ENCODE measurements at places on chromosomes 4 and X.
A peak's percentile ranks its signal among the peaks of the same experiment; 100 is the strongest.

- DNase-seq: no peak
Measured at GRCh38 chr4:176790398-176790797, 2.3 kb downstream of the VEGFC start.

DNA sequence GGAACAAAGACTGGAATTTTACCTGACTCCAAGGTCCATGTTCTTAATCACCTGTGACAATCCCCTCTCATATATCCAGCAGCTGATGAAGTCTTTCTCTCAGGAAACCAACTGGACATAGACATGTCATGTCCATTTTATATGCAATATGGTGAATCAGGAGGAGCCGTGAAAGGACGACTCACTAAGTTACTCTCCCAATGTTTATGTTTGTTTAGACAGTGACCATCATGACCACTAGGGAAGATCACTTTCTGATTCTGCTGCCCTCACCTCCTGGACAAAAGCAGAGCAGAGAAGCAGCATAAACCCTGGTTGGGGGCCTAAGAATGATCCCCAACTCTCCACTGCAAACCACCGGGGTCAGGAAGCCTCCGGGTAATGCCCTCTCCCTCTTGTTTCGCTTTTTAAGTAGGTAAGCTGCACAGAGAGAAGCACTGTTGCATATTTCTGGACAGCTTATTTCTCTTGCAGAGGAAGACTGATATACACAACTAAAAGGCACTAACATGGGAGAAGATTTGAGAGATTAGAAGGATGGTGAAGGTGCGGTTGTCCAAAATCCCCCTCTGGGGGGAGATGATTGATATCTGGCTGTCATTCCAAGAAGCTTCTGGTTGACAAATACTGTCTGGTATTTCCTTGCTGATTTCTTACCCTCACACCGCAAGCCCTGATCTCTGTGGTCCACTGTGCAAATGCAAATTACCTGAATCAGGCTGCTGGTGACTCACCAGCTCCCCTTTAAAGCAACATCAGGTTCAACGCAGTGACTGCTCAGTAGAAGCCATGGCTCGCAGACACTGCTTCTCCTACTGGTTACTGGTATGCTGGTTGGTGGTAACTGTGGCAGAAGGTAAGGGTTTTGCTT is at the start of gene ODAPH:
Gene ODAPH, plus strand, starts transcription at position 773 of the 871 bp plus-strand sequence. Its CDS starts 17 bp downstream, at position 790.
- DNase-seq: peak; percentile 92

- DNase-seq: no peak
Measured at GRCh38 chr4:108346818-108347210, 178.1 kb upstream of the LEF1 start.

DNA sequence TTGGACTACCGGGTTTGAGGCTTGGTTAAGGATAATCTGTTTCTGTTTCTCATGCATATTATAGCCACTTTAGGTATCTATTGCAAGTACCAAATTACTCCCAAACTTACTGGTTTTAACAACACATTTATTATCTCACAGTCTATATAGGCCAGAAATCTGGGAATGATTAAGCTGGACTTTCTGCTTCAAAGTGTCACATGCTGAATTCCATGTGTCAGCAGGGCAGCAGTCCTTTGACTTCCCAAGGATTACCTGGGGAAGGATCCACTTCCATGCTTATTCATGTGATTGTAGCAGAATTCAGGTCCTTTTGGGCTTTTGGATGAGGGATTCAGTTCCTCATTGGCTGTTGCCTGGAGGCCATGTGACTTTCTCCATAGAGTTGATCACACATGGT is 349.0 kb upstream of the TRAM1L1 start:
- no peak for DNase-seq

- DNase-seq: peak; percentile 92
Measured at GRCh38 chr4:24210332-24210902, 320.6 kb upstream of the PPARGC1A start.

DNA sequence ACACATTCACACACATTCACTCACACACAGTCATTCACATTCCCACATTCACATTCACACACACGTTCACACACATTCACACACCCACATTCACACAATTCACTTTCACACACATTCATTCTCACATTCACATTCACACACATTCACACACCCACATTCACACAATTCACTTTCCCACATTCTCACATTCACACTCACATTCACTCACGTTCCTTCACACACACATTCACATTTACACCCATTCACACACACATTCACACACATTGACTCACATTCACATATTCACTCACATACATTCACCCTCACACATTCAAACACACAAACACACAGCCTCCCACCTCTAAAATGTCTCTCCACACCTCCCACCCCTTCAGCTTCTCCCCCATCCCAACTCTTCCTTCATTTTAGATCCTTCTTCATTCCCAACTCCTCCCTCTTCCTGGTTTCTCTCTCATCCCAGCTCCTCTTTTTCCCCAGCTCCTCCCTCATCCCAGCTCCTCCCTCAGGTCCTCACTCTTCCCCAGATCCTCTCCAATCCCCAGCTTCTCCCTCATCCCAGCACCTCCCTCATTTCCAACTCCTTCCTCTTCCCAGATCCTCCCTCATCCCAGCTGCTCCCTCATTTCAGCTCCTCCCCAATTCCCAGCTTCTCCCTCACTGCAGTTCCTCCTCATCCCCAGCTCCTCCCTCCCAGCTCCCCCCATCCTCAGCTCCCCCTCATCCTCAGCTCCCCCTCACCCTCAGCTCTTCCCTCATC is 111.0 kb downstream of the FAM53A start:
- DNase-seq: no peak

GRCh38 chr4:5772528-5773270 is 61.7 kb downstream of the EVC start:
- no peak for DNase-seq

DNA sequence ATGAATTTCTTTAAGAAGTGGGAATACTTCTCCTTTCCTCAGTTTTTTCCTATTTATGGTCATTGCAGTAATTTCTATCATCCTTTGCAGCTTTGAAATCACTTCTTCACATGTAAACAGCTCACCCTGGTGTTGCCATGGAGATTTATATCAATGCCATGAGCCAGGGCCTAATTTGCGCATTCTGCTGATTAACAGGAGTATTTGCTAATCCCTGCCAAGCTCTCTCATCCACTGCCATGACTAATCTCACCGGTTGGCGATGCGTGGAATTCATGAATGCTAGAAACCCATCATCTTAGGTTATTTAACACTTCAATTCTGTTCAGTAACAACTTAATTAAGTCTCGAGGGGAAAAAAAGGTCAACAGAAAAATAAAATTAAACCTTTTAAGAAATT is 11.8 kb upstream of the FGF13 start:
- DNase-seq: no peak

DNA sequence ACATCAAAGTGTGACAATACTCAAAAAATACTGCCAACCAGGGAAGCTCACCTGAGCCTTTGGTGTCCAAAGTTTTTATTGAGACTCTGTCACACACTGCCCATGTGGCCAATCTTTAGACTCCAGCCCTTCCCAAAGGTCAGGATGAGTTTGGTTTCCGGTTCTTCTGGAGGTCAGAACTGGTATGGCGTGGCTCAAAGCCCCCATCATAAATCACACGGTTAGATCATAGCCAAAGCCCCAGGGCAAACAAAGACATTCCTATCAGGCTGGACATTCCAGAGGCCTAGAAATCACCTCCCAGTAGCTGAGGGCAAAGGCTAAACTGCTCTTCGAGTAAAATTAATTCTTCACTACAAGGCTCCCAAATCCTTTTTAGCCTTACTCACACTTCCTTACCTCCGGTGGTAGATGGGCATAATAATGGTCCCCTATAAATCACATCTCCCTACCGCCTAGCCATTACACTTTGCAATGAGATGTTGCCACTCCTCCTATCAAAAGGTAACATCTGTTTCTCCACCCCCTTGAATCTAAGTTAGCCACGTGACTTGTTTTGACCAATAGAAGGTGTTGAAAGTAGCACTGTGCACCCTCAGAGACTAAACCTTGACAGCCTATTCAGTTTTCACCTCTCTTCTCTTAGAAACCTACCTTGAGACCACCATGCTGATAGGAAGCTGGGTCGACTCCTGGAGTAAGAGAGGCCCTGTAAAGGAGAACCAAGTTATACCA is 137.8 kb upstream of the DUSP21 start:
- peak; percentile 7 for DNase-seq

DNA sequence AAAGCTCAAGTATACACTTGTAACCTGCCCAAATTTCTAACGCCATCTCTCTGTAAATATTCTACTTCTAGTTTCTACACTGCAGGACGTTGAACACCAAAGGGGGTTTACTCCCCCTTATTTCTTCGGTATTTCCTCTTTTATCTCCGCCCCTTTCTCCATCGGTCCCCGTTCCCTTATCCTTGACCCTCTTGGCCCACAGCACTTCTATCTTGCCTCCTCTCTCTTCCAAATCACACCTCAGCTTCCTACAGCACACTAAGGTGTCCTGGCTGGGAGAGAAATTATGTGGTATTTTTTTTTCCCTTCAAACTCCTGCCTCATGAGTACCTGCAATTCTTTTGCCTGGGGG is 715 bp downstream of the ZMAT1 start:
- DNase-seq: no peak

DNA sequence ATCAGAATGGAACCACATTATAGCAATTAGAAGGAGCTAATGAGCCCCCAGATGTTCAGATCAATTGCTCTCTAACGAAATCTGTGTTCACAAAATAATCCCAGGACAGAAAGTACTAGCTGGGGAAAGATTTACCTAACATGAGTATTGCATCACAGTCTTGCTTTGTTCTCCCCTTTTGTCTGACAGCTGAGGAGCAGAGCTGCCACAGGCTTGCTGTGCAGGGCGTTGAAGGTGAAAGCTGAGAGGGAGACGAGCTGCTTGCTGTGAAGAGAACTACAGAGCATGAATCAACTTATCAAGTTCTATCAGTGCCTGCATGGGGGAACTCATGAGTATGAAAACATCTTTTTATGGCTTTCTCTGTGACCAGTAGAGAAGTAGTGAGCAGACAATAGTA is 441.2 kb downstream of the CENPC start:
- no peak for DNase-seq

GRCh38 chr4:163404580-163404979 is 60.9 kb downstream of the NPY5R start:
- no peak for DNase-seq

GRCh38 chr4:14196131-14196530 is 568.6 kb upstream of the BOD1L1 start:
- DNase-seq: peak; percentile 79

DNA sequence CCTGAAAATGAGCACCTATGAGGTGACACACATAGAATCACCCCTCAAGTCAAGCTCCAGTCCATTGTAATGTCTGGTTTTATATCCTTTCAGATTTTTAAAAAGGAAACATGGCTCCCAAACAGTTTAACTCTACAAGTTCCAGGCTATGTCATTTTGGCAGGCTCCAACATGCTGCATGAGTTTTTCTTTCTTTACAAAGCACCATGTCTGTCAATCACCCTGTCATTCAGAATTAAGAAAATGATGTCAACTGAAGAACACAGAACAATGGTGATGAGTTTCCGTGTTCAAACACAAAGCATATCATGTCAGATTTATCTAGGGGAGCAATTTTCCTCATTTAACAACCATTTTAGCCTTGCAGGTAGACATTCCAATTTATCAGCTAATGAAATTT is 106.5 kb downstream of the AMMECR1 start:
- DNase-seq: no peak

- no peak for DNase-seq
Measured at GRCh38 chr4:74415602-74416300, 29.2 kb upstream of the AREG start.

DNA sequence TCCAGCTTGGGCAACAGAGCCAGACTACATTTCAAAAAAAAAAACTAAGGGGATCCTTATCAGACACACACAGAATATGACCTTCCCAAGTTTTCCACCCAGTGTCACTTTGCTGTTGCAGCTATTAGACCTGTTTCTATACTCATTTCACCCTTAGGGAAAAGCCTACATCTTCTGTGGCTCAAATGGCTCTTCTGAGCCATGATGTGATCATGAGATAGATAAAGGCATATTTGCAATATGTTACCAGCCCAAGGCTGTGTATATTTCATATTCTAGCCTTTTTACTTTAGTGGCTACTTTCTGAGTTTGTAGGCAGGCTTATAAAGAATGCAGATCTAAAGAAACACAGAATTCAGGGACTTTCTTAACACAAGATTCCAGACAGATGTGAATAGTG is 19.3 kb downstream of the RS1 start:
- no peak for DNase-seq

GRCh38 chr4:10013722-10014121 is 7.6 kb downstream of the SLC2A9 start:
- DNase-seq: peak; percentile 13

DNA sequence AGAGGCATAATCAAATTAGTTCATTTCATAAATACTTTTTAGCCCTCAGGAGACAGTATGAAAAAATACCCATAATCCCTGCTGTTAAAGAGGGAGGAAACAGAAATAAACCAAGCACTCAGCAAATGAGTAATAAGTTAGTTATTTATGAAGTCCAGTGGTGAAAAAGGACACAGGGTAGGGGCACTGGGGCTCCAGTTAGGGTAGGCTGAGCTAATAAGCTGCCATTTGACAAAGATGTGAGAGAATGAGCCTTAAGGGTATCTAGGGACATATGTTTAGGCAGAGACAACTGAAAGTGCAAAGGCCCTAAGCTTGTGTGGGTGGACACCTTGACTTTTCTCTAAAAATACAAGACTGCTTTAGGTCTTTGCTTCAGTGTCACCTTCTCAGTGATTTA is 94.4 kb downstream of the IL15 start:
- peak; percentile 8 for DNase-seq

DNA sequence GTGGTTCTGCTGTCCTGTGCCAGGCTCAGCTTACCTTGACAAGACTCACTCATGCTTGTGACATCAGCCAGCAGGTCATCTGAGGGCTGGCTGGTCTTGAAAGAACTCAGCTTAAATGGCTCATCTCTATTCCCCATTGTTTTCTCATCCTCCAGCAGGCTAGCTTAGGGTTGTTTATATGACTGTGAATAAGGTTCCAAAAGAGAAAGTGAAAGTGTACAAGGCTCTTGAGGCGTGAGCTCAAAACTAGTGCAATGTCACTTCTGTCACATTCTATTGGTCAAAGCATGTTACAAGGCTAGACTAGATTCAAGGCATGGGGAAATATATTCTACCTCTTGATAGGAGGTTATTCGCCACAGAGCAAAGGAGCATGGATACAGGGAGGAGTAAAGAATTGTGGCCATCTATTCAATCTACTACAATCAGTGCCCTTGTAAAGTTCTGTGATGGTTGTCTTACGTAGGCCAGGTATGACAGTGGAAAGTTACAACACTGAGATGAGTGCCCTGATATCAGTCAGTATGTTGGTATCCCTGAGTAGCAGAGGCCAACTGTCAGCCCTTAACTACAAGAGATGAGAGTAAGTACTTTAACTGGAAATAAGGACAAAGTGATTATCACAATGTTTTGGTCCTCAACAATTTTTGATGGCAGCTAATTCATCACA is 19.8 kb upstream of the TMLHE start:
- DNase-seq: no peak
